ENCODE measurements at places on chromosomes 2 and 18. TPM values are rescaled to one million over a fixed set of nuclear protein-coding genes. Genes with fewer than 3 reads are reported as not detected.
A peak's percentile ranks its signal among the peaks of the same experiment; 100 is the strongest.

SERPINB11 gene
- not detected for total RNA-seq

DNA sequence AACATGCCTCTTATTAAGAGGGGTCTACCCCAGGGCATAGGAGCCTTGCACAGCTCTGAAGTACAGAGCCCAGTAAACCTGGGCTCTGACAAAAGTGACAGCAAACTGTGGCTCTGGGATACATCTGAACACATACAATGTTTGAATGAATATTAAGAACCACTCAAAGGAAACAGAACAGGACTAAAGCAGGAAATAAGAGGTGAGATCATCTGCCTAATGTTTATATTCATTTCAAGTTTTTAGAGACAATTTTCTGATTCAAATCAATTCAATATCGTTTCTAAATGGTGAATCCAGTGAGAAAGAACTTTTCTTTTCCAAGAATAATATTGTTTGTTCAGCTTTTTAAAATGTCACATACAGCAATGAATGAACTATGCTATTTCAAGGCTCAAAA lies 136.7 kb upstream of the CAVIN2 start:
- H3K27ac ChIP-seq = no peak overlapping the region
- no peaks in the 10 kb centered on the region for H3K27me3 ChIP-seq
- peaks cover 5% of the 10 kb centered on the region for H3K4me1 ChIP-seq

SNED1 gene
- total RNA-seq = 1.8 TPM

SERPINB13 gene
- total RNA-seq = not detected

DNA sequence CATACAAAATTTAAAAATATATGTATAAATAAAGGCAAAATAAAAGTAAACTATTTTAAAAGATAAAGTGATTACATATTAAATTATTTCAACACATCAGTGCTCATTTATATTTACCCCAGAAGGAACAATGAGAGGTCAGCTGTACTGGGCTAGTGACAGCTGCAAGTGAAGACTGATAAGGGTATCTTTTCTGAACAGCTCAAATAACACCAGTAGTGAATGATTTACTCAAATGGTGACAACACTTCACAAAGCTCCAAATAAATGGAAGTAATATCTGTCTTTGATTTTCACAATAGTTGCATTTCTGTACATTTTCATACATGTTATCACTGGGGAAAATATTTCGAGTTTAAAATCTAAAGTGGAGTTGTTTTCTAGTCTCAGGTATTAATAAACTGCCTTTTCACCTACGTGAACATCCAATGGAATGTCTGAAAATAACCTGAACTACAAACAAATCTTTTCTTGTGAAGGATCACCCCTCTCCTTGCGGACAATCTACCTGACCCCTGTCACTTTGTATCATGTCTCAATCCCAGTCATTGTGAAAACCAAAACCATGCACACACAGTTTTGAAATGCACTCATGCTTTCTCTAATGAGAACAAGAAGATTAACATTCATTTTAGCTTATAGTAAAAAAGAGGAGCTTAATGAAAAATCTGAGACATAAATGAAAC lies 1928.8 kb upstream of the CELF4 start:
- no peak overlapping the region for H3K27ac ChIP-seq
- H3K36me3 ChIP-seq = peaks cover 2% of the 10 kb centered on the region
- H3K27me3 ChIP-seq = no peaks in the 10 kb centered on the region
- H3K4me3 ChIP-seq = no peak overlapping the region

TBR1 gene
- total RNA-seq = not detected

DNA sequence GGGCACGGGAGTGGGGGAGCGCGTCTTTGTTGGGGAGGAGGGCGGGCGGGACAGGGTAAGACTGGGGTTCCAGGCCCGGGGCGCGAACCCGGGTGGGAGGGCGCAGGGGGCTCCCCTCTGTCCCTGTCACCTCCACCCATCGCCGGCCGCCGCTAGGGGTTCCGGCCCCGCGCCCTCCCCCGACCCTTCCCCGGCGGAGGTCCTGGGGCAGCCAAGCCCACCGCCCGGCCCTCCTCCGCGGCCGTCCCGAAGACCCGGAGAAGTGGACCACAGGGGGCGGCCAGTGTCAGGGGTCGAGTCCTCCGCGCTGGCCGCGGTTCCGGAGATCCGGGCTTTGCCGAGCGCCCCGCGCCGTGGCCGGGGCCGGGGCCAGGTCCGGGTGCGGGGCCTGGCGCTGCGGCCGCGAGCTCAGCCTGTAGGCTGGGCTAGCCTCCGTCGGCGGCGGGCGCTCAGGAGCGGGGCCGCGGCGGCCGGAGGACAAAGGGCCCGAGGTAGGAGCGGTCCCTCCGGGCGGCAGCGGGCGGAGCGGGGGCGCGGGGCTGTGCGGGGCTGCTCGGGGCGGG lies 16.6 kb upstream of the E2F6 start:
- peak overlapping the region; percentile 100 for H3K4me3 ChIP-seq
- H3K27ac ChIP-seq = no peak overlapping the region
- no peaks in the 10 kb centered on the region for H3K27me3 ChIP-seq
- H3K36me3 ChIP-seq = peaks cover 2% of the 10 kb centered on the region
- H3K4me1 ChIP-seq = no peaks in the 10 kb centered on the region
- peak; percentile 80 for DNase-seq

GRCh38 chr2:70084973-70085710 lies 2.1 kb upstream of the PCBP1 start:
- peak overlapping the region; percentile 99 for H3K4me3 ChIP-seq
- H3K36me3 ChIP-seq = peaks cover 36% of the 10 kb centered on the region
- no peaks in the 10 kb centered on the region for H3K27me3 ChIP-seq
- H3K27ac ChIP-seq = peak overlapping the region; percentile 100
- H3K4me1 ChIP-seq = peaks cover 3% of the 10 kb centered on the region

DNA sequence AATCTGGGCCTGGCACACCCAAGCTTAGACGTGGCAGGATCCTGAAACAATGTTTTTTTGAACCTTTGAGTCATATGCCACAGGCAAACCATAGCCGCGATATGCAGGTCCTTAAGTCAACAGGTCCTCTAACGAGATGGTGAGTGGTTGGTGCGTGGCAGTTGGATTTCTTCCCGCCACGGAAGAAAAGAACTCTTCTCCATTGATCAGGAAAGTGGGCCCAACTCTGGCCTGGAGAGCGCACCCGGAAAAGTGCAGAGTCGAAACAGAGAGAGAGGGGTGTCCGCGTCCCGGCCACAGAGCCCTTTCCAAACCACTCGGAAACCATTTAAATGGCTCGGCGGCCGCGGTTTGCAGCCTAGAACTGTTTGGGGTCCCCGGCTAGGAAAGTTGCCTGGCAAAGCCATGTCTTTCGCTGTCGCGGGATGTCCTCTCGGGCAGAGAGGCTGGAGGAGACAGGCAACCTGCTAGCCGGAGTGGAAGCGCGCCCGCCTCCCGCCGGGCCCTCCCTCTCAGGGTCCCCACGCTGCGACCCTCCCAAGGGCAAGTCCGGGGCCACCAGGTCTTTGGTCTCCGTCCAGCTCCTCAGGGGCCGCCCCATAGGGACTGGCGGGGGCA lies 777 bp downstream of the GALNT3 start:
- H3K27me3 ChIP-seq = no peaks in the 10 kb centered on the region
- H3K4me1 ChIP-seq = peaks cover 7% of the 10 kb centered on the region
- peak; percentile 37 for DNase-seq
- peak overlapping the region; percentile 94 for H3K4me3 ChIP-seq

- H3K27me3 ChIP-seq = no peaks in the 10 kb centered on the region
- H3K4me1 ChIP-seq = peaks cover 6% of the 10 kb centered on the region
- DNase-seq = no peak
- no peak overlapping the region for H3K4me3 ChIP-seq
Observed at GRCh38 chr2:241091201-241091600, 10.9 kb downstream of the MTERF4 start.

DNA sequence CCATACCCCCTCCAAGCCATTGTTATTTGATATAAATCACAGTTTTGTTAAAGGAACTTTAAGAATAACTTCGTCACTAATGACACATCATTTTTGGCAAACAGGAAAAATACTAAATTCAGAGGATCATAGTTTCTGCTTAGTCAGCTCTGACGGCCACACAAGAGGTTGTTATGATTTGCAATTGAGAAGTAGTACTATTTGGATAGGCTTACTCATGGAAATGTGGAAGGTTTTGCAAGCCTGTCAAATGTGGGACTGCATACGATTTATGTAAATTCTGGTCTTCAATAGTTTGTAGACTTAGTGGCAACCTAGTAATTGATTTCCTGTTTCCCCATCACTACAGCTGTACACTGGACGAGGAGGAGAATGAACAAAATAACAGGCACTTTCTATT lies 108.1 kb downstream of the ARHGEF33 start:
- peaks cover 2% of the 10 kb centered on the region for H3K4me1 ChIP-seq
- no peak overlapping the region for H3K4me3 ChIP-seq
- H3K27ac ChIP-seq = no peak overlapping the region
- peaks cover 57% of the 10 kb centered on the region for H3K36me3 ChIP-seq

DNA sequence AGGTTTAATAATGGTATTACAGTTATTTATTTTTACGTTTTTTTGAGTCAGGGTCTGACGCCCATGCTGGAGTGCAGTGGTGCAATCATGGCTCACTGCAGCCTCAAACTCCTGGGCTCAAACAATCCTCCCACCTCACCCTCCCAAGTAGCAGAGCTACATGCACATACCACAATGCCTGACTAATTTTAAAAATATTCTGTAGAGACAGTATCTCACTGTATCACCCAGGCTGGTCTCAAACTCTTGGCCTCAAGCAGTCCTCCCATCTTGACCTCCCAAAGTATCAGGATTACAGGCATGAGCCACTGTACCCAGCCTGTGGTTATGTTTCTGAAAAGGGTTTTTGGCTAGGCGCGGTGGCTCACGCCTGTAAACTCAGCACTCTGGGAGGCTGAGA lies 120.8 kb downstream of the ESCO1 start:
- H3K4me3 ChIP-seq = no peak overlapping the region
- no peak overlapping the region for H3K27ac ChIP-seq
- H3K36me3 ChIP-seq = no peaks in the 10 kb centered on the region
- no peak for DNase-seq

DNA sequence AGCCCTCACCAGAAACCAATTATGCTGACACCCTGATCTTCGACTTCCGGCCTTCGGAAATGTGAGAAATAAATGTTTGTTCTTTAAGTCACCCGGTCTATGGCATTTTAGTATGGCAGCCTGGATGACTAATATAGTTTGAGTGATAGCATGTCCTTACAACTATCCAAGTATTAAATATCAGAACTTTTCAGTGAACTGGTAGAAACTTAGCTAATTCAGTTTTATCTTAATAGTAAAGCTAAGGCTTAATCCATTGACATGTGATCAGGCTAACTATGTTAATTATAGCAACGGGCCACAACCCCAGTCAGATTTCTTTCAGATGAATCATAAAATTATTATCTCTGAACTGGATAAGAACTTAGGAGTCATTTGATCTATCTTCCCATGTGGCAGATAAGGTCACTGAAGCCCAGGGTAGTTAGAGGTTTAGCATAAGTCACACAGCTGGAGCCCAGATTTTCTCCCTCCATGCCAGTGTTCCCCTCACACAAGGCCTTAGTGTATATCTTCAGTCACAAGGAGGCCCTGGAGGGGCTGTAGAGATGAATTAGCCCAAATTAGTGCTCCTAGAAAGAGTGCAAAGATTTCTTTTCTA lies 40.7 kb upstream of the UPP2 start:
- no peak overlapping the region for H3K27ac ChIP-seq
- DNase-seq = no peak
- H3K36me3 ChIP-seq = no peaks in the 10 kb centered on the region
- H3K27me3 ChIP-seq = no peaks in the 10 kb centered on the region
- no peak overlapping the region for H3K4me3 ChIP-seq

FKBP7 gene
- 4.5 TPM for total RNA-seq

DNA sequence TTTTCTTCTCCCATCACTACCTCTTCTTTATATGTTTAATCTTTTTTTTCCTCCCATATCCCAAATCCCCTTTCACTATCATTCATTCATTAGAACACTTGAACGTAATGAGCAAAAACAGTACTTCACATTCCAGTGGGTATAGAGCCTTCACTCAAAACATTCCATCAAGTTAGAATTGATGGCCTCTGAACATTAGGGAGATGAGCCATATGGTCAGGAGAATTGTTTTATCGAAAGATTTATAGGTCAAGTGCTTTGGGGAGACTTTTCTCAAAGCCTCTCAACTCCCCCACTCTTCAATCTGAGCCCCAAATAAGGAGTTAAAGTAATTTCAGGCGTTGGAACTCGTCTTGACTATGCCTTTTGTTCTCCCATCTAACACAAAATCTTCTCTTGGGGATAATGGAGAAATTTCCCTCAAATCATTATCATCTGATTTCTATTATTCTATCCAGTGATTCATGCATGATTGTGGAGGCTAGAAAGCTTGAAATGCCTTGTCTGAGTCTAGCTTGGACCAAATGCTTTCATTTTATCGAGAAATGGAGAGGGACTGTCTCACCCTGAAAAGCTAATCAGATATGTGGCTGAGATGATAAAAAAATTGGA lies 79.2 kb downstream of the KIAA2012 start:
- no peaks in the 10 kb centered on the region for H3K36me3 ChIP-seq
- H3K27ac ChIP-seq = no peak overlapping the region
- no peak for DNase-seq
- 0 out of 2 replicates have a peak, but pooled peaks cover 2% of the 10 kb centered on the region for H3K27me3 ChIP-seq
- no peaks in the 10 kb centered on the region for H3K4me1 ChIP-seq

- no peak for DNase-seq
- H3K27me3 ChIP-seq = no peaks in the 10 kb centered on the region
- H3K27ac ChIP-seq = no peak overlapping the region
- H3K4me1 ChIP-seq = no peaks in the 10 kb centered on the region
- H3K36me3 ChIP-seq = no peaks in the 10 kb centered on the region
- no peak overlapping the region for H3K4me3 ChIP-seq
Observed at GRCh38 chr18:74840492-74841167, 243.0 kb downstream of the ZNF407 start.

VIT gene
- total RNA-seq = 0.15 TPM

GRCh38 chr2:119004602-119005001 lies 62.6 kb downstream of the MARCO start:
- peaks cover 5% of the 10 kb centered on the region for H3K36me3 ChIP-seq
- no peak overlapping the region for H3K27ac ChIP-seq
- no peaks in the 10 kb centered on the region for H3K4me1 ChIP-seq
- no peak for DNase-seq
- no peaks in the 10 kb centered on the region for H3K27me3 ChIP-seq

DNA sequence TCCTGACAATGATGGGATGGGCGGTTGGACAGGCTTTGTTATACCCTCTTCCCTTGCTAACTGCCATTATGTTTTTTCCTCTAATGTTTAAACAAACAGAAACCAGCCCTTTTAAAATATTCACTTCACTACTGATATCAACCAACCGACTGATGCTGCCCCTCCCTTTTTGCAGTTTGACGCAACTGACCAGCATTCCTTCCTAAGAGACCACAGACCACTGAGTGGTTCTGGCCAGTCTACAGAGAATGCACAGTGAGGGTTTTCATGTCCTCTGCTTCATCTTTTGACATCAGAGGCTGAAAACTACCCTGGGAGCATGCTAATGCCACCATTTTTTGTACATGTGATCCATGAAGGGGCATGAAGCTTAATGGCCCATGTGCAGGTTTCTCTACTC lies 85.3 kb downstream of the CYP26B1 start:
- H3K27me3 ChIP-seq = no peaks in the 10 kb centered on the region
- H3K36me3 ChIP-seq = peaks cover 12% of the 10 kb centered on the region
- no peak overlapping the region for H3K27ac ChIP-seq
- no peaks in the 10 kb centered on the region for H3K4me1 ChIP-seq

B3GNT7 gene
- total RNA-seq = 42.2 TPM

DNA sequence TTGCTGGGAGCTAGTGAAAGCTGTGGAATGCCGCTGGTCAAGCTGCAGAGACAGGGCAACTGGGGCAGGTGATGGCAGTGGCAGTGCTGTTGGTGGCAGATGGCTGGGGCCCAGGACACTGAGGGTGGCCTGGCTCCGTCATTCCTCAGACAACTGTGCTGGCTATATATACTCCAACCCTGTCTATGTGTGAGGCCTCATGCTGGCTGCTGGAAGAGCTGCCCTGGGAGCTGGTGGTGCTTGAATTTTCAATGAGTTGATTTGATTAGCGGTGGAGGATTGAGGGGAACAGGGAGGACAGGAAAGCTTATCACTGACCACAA lies 66.5 kb upstream of the TMEM200C start:
- no peak overlapping the region for H3K4me3 ChIP-seq
- no peak overlapping the region for H3K27ac ChIP-seq
- H3K27me3 ChIP-seq = no peaks in the 10 kb centered on the region
- no peaks in the 10 kb centered on the region for H3K4me1 ChIP-seq
- no peaks in the 10 kb centered on the region for H3K36me3 ChIP-seq

SPR gene
- total RNA-seq = 7.6 TPM
